ENCODE measurements at places on chromosomes 5 and 9.

- no peak overlapping the region for H3K4me3 ChIP-seq
- no peak overlapping the region for H3K27ac ChIP-seq
- no peaks in the 10 kb centered on the region for H3K36me3 ChIP-seq
- H3K4me1 ChIP-seq, result no peaks in the 10 kb centered on the region
Observed at GRCh38 chr5:57447658-57448057, 35.0 kb downstream of the ACTBL2 start.

- no peaks in the 10 kb centered on the region for H3K36me3 ChIP-seq
- H3K27ac ChIP-seq, result no peak overlapping the region
- no peak for DNase-seq
- H3K4me1 ChIP-seq, result no peaks in the 10 kb centered on the region
- H3K4me3 ChIP-seq, result no peak overlapping the region
- no peaks in the 10 kb centered on the region for H3K27me3 ChIP-seq
Observed at GRCh38 chr5:6899221-6899620, 186.0 kb downstream of the TENT4A start.

- H3K27me3 ChIP-seq, result no peaks in the 10 kb centered on the region
- H3K4me3 ChIP-seq, result peak overlapping the region; percentile 92
- H3K36me3 ChIP-seq, result peaks cover 5% of the 10 kb centered on the region
- H3K27ac ChIP-seq, result peak overlapping the region; percentile 46
- H3K4me1 ChIP-seq, result peaks cover 31% of the 10 kb centered on the region
Observed at GRCh38 chr9:134065612-134066419, 2.0 kb downstream of the BRD3 start.

DNA sequence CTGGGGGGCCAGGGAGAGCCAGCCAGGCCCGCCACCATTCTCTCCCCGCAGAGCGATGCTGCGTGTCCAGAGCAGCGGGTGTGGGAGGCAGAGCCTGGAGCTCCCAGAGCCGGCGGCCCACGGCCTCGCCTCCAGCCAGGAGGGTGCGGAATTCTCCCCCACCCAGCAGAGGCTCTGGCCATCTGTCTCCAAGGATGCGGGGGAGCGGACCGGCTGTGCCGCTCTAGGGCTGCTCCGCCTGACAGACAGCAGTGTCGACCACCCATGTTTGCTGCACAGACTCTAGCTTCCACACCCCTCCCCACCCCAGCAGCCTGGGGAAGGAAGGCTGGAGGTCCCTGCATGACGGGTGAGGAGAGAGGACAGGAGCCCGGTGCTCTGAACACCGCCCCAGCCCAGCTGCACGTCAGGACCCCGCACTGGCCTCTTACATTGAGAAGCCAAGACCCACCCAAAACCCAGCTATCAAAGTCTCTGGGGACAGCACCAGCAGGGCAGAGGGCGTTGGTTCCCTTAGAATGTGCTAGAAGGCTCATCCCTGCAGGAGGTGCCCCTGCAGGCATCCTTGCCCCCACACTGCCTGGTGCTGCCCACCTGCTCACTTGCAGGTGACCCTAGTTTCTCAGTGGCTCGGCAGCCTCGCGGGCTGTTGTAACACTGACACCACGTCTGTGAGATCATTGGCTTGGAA lies 29.7 kb upstream of the FCN1 start:
- H3K4me3 ChIP-seq, result no peak overlapping the region
- H3K36me3 ChIP-seq, result no peaks in the 10 kb centered on the region
- H3K27ac ChIP-seq, result no peak overlapping the region
- H3K4me1 ChIP-seq, result no peaks in the 10 kb centered on the region
- peaks cover 2% of the 10 kb centered on the region for H3K27me3 ChIP-seq

GRCh38 chr9:108668191-108668937 lies 187.4 kb downstream of the ACTL7B start:
- H3K36me3 ChIP-seq, result no peaks in the 10 kb centered on the region
- H3K27ac ChIP-seq, result no peak overlapping the region
- H3K27me3 ChIP-seq, result no peaks in the 10 kb centered on the region
- no peaks in the 10 kb centered on the region for H3K4me1 ChIP-seq
- no peak overlapping the region for H3K4me3 ChIP-seq
- DNase-seq, result no peak

- H3K4me3 ChIP-seq, result no peak overlapping the region
- H3K27ac ChIP-seq, result no peak overlapping the region
- H3K36me3 ChIP-seq, result no peaks in the 10 kb centered on the region
- DNase-seq, result no peak
- no peaks in the 10 kb centered on the region for H3K4me1 ChIP-seq
Observed at GRCh38 chr5:101686536-101687157, 609.4 kb downstream of the SLCO4C1 start.

GRCh38 chr5:97100476-97100875 lies 41.9 kb downstream of the LIX1 start:
- no peak for DNase-seq
- no peaks in the 10 kb centered on the region for H3K36me3 ChIP-seq
- H3K27me3 ChIP-seq, result no peaks in the 10 kb centered on the region
- no peak overlapping the region for H3K27ac ChIP-seq
- no peaks in the 10 kb centered on the region for H3K4me1 ChIP-seq
- no peak overlapping the region for H3K4me3 ChIP-seq

DNA sequence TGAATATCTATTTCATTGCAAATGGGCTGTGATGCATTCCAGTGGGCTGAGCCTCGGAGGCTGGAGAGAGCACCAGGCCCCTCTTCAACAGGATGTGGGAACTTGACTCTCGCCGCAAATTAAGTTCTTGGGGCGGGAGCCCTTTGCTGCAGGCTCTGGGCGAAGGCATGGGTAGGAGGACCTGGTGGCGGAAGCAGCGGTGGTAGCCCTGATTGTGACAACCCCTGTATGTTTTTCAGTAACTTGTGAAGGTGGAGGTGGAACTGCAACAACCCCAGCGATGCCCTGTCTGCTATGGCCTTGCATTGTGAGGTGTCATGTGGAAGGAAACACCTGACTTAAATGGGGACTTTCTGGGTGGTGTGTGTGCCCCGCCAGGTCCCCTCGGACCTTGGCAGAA lies 9.4 kb downstream of the FYB1 start:
- no peaks in the 10 kb centered on the region for H3K27me3 ChIP-seq
- DNase-seq, result no peak
- H3K36me3 ChIP-seq, result no peaks in the 10 kb centered on the region
- H3K4me1 ChIP-seq, result peaks cover 42% of the 10 kb centered on the region
- H3K4me3 ChIP-seq, result peak overlapping the region; percentile 12

- H3K27ac ChIP-seq, result no peak overlapping the region
- no peaks in the 10 kb centered on the region for H3K4me1 ChIP-seq
- no peak overlapping the region for H3K4me3 ChIP-seq
- DNase-seq, result no peak
- H3K27me3 ChIP-seq, result no peaks in the 10 kb centered on the region
Observed at GRCh38 chr9:115261656-115262081, 143.7 kb upstream of the TNC start.

DNA sequence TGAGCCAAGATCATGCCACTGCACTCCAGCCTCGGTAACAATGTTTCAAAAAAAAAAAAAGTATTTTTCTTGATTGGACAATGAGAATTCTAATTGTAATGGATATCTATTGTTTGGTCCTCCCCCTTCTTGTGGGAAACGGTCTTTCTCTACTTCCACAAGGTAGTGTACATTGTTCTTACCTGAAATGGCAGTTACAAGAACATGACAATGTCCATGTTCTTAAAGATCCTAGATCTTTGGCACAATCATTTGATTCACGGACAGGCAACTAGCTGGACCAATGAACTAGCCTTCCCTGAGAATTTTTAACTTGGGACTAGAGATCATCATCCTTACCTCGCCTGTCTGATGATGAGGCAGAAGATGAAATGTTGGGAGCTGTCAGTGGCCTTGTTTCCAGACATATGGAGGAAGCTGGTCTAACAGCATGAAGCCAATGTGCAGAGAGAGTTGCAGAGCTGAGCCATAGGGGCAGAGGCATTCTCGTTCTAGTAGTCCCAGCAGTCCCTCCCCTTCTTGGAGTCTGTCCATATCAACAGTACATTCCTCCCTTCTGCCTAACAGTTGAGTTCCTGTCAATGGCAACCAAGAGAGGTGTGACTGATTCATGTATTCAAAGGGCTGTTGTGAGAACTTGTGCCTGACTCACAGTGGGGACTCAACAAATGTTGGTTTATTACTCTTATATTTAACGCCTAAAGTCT lies 2.1 kb upstream of the MARCHF6 start:
- H3K4me1 ChIP-seq, result peaks cover 11% of the 10 kb centered on the region
- no peak overlapping the region for H3K27ac ChIP-seq
- no peaks in the 10 kb centered on the region for H3K27me3 ChIP-seq
- H3K4me3 ChIP-seq, result no peak overlapping the region

All from thymus (tissue), 14 donors.